ENCODE measurements at places on chromosomes 6 and 20.
A peak's percentile ranks its signal among the peaks of the same experiment; 100 is the strongest.

DNA sequence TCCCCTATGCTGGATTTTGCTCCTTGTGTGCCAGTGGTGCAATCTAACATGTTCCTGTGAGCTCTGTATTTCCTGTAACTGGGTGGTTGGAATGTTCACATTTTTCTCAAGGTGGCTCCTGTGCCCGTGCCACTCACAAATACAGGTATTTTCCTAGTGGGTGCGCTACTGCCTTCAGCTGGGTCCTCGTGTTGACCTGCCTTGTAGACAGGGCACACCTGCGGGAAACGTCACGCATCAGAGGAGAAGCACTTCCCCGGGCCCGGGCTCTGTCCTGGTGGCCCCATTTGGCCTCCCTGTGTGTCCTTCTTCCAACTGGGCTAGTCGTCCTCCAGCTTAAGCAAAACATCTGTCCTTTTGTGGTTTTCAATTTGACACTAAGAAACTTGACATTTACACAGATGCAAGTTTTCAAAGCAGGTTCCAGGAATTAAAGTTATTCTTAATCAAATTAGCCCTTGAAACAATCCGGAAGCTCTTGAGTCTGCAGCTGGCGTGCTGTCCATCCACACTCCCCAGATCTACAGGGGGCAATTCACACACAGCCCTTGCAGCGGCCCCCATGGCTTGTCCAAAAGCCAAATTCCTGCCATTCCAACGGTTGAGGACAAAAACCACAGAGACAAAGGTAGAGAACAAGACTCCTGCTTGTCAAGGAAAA, 275.1 kb downstream of the CDC5L start:
- no peak for DNase-seq

- DNase-seq, result no peak
Measured at GRCh38 chr6:40947876-40948526, 91.0 kb downstream of the UNC5CL start.

GRCh38 chr20:37687478-37687805, 6.4 kb upstream of the CTNNBL1 start:
- no peak for DNase-seq

GRCh38 chr20:19292254-19292653, 79.8 kb downstream of the SLC24A3 start:
- no peak for DNase-seq

GRCh38 chr20:49894073-49894470, 21.3 kb downstream of the SPATA2 start:
- DNase-seq, result no peak

DNA sequence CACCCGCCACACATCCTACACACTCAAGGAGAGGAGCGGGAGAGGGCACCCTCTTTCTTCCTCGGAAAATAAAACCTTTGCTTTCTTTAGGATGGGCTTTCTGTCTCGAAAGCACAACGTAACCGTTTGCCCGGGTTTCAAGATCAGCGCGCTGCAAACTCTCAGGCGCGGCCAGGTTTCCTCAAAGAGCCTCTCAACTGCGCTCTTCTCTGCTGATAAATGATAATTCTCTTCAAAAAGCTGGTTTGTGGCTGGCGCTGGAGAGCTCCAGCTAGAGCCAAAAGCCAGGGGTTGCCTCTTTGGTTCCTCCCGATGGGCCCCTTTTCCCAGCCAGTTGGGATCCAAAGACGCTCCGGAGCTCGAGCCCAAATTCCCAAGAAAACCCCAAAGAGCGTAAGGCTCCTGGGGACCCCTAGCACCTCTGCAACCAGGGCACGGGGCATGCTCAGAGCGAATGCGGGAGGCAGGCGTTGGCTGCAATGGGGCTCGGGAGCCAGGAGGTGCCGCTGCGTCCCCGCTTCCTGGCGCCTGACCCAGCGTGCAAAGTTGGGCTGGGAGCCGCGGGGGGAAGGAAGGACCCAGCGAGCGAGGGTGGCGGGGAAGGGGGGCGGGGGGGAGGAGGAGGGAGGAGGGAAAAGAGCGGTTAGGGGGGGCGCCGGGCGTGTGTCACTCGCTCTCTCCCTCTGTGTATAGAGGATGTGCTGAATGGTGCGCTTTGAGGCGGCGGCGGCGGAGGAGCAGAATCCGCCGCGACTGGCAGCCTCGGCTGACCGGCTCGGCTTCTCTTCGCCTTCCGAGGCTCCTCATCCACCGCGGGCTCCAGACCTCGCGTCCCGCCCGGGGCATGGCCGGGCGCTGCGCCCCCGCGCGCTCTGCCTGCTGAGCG, at the start of gene PLCB1:
Gene PLCB1 (plus strand): TSS at position 669 of the 886 bp plus-strand sequence. CDS start 386 bp downstream, outside the sequence.
- peak; percentile 34 for DNase-seq

DNA sequence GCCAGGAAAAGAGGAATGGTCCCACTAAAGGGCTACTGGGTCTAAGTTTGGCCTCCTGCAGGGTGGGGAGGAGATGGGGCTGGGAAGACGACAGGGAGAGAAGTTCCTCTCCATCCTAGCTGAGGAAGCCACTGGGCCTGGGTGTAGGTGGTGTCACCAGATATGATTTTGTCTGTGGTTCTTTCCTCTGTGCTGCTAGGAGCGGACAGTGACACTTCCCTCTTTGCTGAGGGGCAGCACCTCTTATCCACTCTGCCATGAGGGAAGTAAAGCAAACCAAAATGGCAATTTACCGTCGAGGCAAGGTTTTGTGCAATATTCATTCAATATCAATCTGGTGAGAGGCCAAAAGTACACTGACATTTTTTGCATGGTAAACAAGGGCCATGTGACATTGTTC, 33.0 kb upstream of the NR2E1 start:
- no peak for DNase-seq

DNA sequence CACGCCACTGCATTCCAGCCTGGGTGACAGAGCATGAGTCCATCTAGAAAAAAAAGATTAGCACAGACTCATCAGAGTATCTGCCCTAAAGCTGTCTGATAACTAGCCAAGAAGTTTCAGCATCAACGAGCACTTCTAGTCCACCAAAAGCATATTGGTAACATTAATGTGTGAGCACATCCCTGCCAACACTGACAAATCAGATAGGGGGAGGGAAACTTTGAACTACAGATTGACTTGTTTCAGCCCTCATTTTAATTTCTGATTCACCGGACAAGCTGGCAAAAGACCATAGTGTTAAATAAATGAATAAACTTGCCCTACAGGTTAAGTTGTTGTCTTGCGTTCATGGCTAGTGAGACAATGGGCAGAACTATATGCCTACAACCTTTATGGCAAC, 7.7 kb upstream of the SEC63 start:
- DNase-seq, result no peak

DNA sequence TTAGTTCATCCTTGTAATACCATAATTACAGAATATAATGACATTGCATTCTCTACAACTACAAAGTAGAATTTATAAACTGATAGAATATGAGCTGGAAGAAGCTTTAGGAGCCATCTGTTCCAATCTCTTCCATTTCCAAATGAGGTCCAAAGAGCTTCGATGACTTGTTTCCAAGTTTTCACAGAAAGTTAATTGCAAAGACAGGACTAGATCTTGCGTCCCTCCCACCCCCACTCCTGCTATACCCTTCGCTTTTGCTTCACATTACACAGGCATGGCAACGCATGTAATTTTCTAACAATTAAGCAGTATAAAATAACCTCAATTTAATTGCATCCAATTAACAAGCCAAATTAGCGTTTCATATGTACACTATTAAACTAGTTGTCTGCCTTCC, 7.0 kb downstream of the HIVEP2 start:
- DNase-seq, result no peak

GRCh38 chr6:42512579-42512978, 51.2 kb upstream of the UBR2 start:
- no peak for DNase-seq

- DNase-seq, result peak; percentile 29
Measured at GRCh38 chr20:23889775-23890187, 10.2 kb upstream of the CST5 start.

GRCh38 chr6:18676548-18676947, 289.4 kb downstream of the RNF144B start:
- DNase-seq, result no peak

GRCh38 chr6:143940011-143940597, 68.0 kb downstream of the PLAGL1 start:
- DNase-seq, result no peak

DNA sequence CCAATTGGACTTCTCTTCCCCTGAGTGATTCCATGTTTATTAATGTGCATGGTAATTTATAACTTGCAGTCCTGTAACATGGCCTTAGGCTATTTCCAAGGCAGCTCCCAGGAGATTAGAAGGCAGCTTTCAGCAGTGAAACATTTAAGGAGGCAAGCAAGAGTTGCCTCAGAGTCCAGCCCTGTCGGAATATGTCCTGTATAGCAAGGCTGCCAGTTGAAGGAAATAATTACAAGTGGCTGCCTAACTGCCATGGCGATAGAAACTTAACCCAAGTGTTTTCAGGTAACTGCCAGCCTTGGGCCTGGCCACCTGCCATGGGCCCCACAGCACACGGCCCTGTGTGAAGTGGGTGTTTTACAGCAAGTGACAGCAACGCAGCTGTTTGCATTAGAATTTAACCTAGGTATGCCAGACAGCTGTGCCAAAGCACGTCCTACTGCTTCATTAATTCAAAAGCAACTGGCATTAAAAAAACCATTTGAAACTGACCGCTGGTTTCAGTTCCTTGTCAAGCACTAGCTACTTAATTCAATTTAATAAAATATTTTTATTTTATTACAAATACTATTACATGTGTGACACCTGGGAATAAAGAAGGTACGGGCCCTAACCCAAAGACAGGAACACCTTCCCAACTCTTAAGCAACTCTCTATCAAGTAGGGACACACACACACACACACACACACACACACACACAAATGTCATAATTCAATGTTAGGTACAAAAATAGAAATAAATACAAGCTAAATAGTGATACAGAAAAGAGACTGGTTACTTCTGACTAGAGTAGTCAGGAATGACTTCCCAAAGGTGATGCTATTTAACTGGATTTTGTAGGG, 151.8 kb upstream of the HEY2 start:
- DNase-seq, result no peak

DNA sequence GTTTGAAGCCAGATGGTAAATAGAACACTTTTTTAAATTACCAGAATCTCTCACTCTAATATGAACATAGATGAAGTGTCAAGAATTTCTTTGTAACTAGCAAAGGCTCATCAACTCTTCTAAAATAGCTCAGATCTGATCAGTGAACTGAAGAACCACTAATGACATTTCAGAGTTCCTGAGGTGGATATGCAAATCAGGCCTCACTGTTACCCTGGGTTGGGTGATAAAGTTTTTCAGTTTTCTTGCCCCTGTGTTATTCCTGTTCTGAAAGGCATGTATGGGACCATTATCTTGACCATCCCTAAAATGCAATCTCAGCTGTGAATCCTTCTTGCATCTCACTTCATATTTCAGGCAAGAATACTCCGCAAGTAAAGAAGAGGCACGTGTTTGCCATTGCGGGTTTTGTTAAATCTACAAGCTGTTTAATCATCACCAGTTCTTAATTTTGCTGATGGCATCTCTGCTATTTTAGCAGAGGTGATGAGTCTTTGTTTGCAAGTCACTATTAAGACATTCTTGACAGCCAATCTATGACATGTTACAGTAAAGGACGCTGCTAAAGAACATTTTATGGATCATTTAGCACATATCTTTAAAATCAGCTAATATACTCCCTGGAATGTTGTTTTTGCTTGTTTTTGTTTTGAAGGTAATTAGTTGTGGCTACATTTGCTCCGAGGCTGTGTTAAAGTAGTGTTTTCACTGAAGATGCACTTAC, 47.9 kb downstream of the KHDC1L start:
- no peak for DNase-seq

DNA sequence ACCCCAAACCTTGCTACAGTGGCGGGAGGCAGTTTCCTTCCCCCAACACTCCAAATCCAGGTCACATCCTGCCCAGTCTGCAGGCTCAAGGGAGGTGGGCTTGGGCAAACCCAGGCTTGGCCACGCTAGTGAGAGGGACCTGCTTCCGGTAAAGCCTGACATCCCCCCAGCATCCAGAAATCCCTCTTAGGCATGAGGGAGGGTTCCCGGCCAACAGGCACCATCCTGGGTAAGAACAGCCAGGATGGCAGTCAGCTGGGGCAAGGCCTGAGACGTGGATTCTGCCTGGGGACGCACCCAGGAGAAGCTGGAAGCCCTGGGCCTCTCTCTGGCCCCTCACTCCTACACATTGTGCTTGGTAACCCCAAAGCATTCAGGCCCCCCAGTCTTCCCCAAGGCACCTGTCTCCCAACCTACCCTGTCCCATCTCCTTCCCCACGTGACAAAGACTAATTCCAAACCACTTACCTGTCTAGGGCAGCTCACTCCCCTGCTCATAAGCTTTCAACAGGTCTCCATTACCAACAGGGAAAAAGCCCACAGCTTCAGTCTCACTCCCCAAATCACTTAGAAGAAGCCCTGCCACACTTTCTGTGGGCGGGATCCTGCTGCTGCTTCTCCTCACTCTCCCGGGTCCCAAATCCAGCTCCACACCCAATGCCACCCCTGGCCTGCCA, 2.1 kb downstream of the C20orf144 start:
- no peak for DNase-seq

- DNase-seq, result no peak
Measured at GRCh38 chr6:111802015-111802414, 71.2 kb downstream of the FYN start.

- DNase-seq, result no peak
Measured at GRCh38 chr20:58612121-58612691, 38.9 kb upstream of the STX16 start.

- DNase-seq, result no peak
Measured at GRCh38 chr6:2547355-2547754, 203.4 kb downstream of the MYLK4 start.

- DNase-seq, result no peak
Measured at GRCh38 chr6:129717277-129717676, 7.3 kb upstream of the ARHGAP18 start.

DNA sequence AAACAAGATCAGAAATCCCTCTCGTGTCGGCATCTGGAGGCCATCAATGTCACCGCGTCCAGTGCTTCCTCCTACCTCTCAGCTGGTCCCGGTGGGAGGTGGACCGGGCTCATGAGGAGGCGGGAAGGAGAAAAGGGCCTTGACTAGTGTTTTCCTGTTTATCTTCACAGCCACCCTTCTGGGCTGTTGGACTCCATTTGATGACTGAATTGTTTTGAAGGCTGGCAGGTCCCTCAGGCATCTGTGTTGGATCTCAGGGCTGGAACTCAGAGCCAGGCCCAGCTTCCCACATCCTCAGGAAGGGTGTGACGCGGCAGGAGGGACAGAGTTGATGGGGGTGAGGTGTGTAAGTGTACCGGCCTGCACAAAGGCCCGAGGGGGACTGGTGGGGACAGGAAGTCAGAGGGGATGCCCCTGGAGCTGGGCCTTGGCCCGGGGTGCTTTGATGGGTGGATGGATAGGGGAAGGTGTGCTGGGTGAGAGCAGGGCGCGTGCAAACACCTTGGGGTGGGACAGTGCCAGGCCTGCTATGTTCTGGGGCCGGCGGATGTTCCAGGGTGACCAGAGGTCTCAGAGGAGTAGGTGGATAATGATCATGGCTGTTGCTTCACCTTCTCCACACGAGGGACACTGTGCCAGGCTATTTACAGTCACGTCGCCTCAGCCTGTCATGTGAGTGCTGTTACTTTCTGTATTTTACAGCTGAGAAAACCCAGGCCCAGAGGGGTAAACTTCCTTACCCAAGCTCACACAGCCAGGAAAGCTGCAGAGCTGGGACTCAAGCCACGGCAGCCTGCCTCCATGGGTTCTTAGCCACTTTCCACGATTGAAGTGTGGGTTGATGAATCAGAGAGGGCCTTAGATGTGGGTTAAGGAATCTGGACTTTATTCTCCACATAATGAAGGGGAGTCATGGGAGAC, 17.9 kb upstream of the CHMP4B start:
- no peak for DNase-seq

GRCh38 chr6:65450451-65450850, 256.6 kb downstream of the EYS start:
- DNase-seq, result no peak

All from stimulated activated CD8-positive, alpha-beta memory T cell treated with anti-CD3 and anti-CD28 coated beads, Interleukin-15, amount 100 ng/mL, for 24 hours (primary cell).